ENCODE measurements at places on chromosomes 16 and 17.

- no peak for DNase-seq
Observed at GRCh38 chr17:47731396-47731795, 1.6 kb upstream of the TBX21 start.

GRCh38 chr17:49365667-49366066 lies 3.6 kb upstream of the ZNF652 start:
- no peak for DNase-seq

GRCh38 chr17:48095611-48096010 lies 5.7 kb downstream of the CBX1 start:
- no peak for DNase-seq

DNA sequence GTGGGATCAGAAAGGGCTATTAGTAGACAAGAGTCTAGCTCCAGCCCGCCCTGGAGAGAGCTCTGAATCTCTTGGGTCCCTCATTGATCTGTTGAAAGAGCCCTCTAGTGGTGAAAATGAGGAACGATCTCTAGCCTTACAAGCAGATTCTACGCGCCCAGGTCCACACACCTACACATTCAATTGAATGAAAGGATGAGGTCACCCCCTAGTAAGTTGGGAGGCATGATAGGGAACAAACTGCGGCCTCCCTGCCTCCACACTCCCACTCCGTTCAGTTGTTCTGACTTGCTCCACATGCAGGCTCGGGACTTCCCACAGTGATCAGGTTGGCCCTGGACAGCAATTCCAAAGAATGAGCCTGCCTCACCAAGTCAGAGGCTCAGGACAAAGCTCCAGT lies 2.9 kb upstream of the CACNG3 start:
- no peak for DNase-seq

GRCh38 chr17:79946352-79947231 lies 89.1 kb downstream of the TBC1D16 start:
- no peak for DNase-seq

DNA sequence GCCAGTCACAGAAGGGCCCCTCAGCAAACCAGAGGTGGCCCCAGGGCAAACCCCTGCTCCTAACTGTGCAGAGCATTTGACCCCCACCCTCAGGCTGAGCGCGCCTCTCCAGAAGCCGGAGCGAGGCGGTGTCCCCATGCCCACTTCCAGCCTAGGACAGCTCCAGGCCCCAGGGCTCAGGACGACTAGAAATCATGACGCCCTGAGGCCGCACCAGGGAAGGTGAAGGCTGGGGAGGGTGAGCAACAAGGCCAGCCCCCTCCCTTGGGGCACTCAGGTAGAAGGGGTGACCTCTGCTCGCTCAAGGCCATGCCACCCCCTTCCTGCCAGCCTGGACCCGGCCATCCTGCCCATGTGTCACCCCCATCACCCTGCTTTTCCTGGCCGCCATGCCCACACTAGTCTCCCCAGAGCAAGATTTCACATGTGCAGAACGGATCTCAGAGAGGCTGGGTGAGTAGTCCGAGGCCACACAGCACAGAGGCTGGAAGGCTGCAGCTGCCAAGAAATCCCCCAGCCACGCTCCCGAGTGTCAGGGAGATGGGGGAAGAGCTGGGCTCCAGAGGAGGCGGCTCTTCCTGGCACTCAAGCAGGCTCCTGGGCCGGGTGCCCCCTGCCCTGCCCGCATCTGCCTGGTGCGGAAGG lies 2.1 kb upstream of the PVALEF start:
- DNase-seq = no peak

DNA sequence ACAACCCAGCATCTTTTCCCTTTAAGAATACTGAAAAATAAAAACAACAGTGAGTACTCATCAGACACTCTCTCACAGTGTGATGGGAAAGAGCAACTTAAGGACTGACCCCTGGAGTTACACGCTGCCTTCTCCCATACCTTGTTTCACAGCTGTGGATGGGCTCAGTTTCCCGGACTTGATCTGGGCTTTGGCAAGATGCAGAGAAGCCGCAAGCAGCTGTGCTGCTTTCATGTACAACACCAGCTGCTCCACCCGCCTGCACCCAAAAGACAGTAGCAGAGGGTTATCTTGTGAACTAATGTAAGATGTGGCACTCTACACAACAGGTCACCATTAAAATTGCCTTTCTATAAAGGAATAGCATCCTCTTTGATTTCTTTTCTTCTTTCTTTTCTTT lies 32.7 kb upstream of the ALDH3A1 start:
- no peak for DNase-seq

- no peak for DNase-seq
Observed at GRCh38 chr16:888901-889570, 81.7 kb downstream of the LMF1 start.

DNA sequence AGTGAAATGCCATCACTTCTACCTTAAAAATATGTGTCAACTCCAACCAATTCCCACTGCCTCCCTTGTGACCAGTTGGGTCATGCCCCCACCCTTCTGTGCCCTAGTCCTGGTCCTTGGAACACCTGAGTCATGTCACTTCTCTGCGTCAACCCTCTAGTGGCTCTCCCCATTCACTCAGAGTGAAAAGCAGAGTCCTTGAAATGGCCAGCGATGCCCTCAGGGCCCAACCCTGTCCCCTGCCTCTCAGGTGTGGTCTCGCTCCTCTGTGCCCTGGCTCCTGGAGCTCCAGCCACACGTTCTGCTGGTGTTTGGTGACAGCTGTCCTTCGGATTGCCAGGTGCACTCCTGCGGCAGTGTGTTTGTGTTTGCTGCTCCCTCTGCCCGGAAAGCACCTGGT lies 89.2 kb downstream of the SPECC1 start:
- no peak for DNase-seq

DNA sequence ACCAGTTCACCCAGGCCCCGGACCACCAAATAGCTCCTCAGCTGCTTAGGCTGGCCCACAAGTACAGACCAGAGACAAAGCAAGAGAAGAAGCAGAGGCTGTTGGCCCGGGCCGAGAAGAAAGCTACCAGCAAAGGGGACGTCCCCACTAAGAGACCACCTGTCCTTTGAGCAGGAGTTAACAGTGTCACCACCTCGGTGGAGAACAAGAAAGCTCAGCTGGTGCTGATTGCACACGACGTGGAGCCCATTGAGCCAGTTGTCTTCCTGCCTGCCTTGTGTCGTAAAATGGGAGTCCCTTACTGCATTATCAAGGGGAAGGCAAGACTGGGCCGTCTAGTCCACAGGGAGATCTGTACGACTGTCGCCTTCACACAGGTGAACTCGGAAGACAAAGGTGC lies 15.4 kb downstream of the FOXF1 start:
- DNase-seq = no peak

GRCh38 chr17:72422505-72423285 lies 301.9 kb downstream of the SOX9 start:
- DNase-seq = peak; percentile 67

DNA sequence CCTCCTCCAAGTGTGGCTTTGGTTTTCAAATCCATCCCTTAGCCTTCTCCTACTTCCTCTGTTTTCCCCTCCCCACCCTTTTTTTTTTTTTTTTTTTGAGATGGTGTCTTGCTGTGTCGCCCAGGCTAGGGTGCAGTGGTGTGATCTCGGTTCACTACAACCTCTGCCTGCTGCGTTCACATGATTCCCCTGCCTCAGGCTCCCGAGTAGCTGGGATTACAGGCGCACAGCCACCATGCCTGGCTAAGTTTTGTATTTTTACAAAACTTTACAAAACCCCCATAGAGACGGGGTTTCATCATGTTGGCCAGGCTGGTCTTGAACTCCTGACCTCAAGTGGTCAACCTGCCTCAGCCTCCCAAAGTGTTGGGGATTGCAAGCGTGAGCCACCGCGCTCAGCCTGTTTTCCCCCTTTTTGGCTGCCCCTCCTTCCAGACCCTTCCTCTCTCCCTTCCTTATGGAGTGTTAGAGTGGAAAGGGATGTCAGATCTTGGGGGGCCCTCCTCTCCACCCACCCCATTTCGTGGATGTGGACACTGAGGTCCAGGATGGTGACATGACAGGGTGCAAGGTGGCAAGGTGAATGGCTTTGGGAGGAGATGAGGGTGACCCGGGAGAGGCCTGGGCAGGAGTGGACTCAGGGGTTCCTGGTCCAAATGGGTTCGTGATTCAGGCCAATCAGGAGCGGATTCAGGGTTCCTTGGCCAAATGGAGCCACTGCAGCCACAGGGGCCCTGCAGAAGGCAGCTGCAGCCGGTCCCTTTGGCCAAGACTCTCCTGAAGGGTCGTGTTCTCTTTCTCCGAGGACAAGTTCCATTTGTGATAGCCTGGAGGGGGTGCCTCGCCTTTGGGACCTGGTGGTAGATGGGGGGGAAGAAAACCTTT lies 4.8 kb downstream of the ABCC1 start:
- no peak for DNase-seq

DNA sequence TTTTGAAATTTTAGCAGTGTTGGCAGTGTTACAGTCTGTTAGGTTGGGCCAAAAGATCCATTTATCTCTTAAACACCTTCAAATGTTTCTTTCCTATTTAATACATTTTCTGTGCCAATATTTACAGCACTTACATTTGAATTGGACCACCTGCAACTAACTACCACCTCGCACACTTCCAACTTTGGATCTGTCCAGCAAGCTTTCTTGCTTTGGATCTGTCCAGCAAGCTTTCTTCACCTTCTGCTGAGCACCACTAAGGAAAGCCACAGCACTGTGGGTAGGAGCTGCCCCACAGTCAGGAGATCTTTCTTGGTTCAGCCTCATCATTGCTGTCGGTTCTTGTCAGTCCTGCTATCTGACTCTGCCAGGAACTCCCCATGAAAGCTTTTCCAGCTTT lies 129.3 kb downstream of the PHKB start:
- no peak for DNase-seq

DNA sequence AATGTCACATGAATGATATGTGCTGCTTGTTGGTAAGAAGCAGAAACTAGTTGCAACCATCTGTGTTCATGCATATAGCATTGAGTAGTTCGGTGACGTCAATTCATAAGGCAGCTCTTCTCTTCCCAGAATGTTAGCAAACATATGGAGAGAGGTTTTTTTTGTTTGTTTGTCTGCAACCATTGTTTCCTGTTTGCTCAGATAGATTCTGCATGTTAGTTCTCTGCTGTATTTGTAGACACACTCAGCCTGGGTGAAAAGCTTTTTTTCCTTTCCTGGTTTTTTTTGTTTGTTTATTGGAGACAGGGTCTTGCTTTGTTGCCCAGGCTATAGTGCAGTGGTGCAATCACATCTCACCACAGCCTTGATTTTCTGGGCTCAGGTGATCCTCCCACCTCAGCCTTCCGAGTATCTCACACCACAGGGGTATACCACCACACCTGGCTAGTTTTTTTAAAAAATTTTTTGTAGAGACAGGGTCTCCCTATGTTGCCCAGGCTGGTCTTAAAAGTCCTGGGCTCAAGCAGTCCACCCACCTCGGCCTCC lies 16.7 kb downstream of the WSB1 start:
- no peak for DNase-seq

- DNase-seq = no peak
Observed at GRCh38 chr17:63735691-63736090, 5.9 kb downstream of the STRADA start.

DNA sequence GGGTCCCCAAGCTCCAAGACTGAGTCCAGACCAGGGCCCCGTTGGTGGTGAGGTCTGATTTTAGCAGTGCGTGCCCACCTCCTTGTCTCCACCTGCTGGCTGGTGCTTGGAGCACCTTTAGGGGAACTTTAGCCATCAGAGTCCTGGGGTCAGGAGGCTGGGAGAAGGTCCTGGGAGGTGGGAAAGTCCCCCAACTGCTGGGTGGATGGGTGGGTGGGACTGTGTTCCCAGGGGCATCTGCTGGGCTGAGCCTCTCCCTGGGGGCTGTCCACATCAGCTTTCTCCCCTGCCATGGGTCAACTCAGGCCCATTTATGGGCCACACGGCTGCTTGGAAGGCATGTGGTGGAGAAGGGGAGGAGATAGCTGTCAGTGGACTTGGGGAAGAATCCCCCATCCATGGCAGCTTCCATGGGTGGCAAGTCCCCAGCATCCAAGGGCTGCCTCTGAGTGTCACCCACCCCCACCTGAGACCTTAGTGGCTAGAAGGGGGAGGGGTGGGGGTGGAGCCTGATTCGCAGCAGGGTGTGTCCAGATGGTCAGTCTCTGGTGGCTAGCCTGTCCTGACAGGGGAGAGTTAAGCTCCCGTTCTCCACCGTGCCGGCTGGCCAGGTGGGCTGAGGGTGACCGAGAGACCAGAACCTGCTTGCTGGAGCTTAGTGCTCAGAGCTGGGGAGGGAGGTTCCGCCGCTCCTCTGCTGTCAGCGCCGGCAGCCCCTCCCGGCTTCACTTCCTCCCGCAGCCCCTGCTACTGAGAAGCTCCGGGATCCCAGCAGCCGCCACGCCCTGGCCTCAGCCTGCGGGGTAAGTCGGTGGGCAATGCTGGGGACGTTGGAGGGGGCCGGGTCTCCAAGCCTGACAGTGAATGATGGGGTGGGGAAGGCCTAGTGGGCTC lies at the start of gene TRPV2:
TRPV2 (plus strand) TSS at position 541 of the 894 bp plus-strand sequence. CDS start 2,098 bp downstream, outside the sequence.
- DNase-seq = no peak

- no peak for DNase-seq
Observed at GRCh38 chr17:80716986-80717719, 172.5 kb downstream of the RPTOR start.

GRCh38 chr17:41406205-41406604 lies 8.8 kb upstream of the KRT31 start:
- DNase-seq = no peak

DNA sequence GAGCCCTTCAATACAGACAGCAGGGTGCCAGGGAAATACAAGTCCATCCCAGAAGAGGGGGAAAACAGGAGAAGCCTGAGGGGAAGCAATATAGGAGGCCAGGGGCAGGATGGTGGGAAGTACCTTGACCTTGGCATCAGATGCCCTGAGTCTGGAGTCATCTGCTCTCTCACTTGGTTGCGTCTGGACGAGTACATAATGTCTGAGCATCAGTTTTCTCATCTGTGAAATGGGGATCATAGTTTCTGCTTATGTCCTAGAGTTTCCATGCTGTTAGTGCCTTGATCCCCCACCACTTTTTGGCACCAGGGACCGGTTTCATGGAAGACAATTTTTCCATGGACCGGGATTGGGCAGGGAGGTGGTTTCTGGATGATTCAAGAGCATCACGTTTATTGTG lies 2.3 kb downstream of the STAT5A start:
- DNase-seq = no peak

DNA sequence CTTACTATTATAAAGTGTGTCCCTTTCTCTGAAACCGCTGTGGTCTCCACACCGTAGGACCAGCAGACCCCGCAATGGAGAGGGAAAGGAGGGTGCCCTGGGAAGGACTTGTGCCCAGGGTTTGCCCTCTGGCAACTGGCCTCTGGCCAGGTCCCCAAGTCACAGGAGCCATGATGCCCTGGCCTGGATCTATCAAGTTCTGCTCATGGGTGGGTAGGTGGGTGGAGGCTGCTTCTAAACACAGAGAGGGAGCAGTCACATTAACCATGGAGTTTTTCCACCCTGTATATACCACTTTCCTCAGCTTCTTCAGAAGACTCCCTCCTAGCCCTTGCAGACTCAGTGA lies 9.4 kb upstream of the NEUROD2 start:
- no peak for DNase-seq

- no peak for DNase-seq
Observed at GRCh38 chr17:7572338-7572587, 7.2 kb upstream of the CD68 start.

Measured in non-pigmented ciliary epithelial cell (primary cell).